ENCODE measurements at places on chromosomes 6 and 20.

- DNase-seq: no peak
Measured at GRCh38 chr20:39825524-39825923, 863.4 kb downstream of the DHX35 start.

DNA sequence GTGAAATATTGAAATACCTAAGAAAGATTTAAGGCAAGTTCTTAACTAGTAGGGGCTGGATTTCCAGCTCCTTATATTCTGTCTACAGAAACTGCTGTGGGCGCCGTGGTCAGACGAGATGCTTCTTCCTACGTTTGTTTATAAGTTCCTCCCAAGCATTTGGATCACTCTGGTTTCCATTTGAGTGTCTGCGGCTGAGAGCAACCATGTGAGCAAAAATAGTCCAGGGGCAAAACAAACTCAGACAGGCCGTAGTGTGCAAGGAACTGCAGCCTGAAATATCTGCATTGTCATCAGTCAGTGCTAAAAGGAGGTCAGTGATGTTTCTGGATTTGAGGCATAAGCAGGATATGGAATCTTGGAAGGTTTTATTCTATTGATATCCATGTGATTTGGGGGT is 485.9 kb upstream of the JAG1 start:
- no peak for DNase-seq

- no peak for DNase-seq
Measured at GRCh38 chr6:39527792-39528564, 197.2 kb downstream of the KIF6 start.

- DNase-seq: peak; percentile 54
Measured at GRCh38 chr20:13554706-13555105, 84.0 kb downstream of the TASP1 start.

All from ELR (cell line).